ENCODE measurements at places on chromosomes 13 and 19.

DNA sequence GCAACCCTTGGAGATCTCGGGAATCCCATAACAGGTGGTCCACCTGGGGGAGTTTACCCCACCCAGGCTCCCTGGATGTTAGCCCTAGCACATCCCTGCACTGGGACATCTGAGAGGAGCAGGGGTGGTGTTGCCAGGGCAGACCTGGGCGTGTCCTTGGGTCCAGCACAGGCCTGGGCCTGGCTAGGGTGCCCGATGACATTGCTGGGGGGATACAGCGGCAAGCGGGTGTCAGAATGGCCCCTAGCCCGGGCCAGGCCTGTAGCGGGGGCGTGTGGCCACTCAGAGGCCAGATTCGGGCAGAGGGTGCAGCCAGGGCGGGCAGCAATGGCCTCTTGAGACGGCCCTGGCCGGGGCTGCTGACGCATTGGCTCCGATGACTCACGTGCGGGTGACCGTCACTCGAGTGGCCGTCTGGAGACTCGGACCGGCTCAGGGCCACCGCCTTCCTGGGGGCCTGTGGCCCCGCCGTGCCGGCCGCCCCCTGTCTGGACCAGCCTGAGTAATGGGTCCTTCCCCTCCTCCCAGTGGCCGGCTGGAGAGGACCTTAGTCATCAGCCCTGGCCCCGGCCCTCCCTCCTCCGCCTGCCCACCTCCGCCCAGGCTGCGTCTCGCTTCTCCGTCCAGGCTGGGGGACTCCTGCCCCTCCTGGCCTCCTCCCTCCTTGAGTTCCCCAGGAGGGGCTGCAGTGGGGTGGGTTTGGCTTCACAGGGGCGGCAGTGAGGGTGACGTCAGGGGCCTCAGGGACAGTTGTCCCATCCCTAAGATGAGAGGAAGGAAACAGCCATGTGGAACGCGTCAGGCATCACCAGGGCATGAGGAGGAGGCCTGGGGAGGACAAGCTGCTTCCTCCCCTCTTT is 23.2 kb upstream of the CRTC1 start:
- H3K27me3 ChIP-seq: no peaks in the 10 kb centered on the region
- no peaks in the 10 kb centered on the region for H3K4me1 ChIP-seq
- no peak overlapping the region for H3K27ac ChIP-seq
- H3K4me3 ChIP-seq: no peak overlapping the region
- no peak for DNase-seq

- no peaks in the 10 kb centered on the region for H3K4me1 ChIP-seq
- no peak overlapping the region for H3K27ac ChIP-seq
Observed at GRCh38 chr13:108924541-108924940, 295.1 kb downstream of the MYO16 start.

DNA sequence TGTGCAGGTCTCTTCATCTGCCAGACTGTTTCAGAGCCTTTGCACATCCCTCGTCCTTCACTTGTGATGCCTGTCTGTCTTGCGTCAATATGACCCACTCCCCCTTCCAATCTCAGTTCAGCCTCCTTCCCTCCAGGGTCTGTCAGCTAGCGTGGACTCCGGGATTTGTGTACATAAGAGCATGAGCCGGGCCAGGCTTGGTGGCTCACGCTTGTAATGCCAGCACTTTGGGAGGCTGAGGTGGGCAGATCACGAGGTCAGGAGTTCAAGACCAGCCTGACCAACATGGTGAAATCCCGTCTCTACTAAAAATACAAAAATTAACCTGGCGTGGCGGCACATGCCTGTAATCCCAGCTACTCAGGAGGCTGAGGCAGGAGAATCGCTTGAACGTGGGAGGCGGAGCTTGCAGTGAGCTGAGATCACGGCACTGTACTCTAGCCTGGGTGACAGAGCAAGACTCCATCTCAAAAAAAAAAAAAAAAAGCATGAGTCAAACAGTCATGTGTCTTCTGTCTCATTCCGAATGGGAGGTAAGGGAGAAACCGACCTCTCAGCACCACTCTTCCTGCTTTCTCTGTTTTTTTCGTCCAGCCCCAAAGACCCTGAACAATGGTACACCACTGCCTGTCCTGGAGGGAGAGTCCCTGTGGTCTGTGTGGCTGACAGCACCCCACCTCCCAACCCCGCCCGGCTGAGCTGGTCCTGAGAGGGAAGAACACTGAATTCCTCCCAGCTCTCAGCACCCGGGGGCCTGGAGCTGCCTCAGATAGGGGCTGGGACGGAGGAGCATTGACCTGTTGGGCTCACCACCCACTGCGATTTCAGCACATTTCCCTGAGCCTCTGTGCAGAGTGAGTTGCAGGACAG is 2.4 kb upstream of the SIGLEC9 start:
- no peaks in the 10 kb centered on the region for H3K27me3 ChIP-seq
- H3K27ac ChIP-seq: no peak overlapping the region
- H3K36me3 ChIP-seq: no peaks in the 10 kb centered on the region
- H3K4me1 ChIP-seq: no peaks in the 10 kb centered on the region
- no peak overlapping the region for H3K4me3 ChIP-seq

DNA sequence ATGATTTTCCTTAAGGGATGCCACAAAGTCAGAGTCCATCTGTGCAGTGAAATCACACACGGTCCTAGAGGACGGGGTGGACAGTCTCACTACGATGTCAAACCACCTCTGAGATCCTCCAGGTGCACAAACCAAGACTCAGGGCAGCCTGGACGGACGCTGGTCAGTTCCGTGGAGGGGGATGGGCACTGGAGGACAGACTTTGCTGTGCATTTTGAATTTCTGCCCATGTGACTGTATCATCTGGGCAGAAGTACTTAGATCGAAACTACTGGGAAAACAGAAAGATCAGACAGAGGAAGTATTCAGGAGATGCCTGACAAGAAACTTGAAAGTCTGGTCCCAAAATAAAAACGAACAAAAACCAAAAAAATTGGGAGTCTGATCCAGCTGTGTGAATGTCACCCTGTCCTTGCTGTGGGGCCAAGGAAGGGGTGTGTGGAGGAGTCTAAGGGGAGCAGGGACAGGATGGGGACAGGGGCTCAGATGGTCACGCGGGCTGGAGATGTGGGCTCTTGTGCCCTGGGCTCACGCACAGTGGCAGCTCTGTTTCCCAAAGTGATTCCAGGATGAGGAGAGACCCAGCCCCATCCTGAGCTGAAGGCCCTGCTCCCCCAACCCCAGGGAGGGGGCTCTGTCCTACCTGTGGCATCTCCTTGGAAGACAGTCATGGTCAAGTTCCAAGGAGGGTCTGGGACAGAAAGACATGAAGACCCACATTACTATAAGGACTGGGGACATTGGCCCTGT is 1.5 kb downstream of the SIGLEC8 start:
- no peak for DNase-seq
- no peaks in the 10 kb centered on the region for H3K4me1 ChIP-seq
- no peak overlapping the region for H3K27ac ChIP-seq
- H3K27me3 ChIP-seq: no peaks in the 10 kb centered on the region
- H3K4me3 ChIP-seq: no peak overlapping the region
- H3K36me3 ChIP-seq: no peaks in the 10 kb centered on the region

GRCh38 chr13:33134213-33134612 is 118.0 kb downstream of the KL start:
- H3K36me3 ChIP-seq: no peaks in the 10 kb centered on the region
- H3K4me1 ChIP-seq: no peaks in the 10 kb centered on the region
- H3K27ac ChIP-seq: no peak overlapping the region
- no peak overlapping the region for H3K4me3 ChIP-seq
- H3K27me3 ChIP-seq: no peaks in the 10 kb centered on the region

DNA sequence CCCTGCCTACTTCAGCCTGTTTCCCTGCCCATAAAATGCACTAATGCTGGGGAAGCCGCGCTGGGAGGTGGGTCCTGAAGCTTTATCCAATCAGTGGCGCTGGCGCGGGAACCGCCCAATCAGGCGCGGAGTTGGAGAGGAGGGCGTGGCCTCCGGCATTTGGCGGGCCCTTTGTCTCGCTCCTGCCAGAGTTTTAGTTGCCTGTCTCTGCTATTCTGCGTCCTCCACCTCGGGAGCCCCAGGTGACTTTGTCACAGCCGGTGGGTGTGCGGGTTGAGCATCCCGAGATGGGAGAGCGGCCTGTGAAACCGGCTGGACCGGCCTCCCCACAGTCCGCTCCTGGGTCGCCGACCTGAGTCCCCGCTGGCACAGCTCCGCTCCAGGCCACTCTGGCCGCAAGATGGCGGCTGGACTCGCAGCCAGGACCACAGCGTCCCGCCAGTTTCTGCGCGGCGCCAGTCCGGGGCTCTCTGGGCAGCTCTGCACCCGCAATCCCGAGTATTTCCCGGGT is 30.7 kb upstream of the ZNF429 start:
- H3K27me3 ChIP-seq: no peaks in the 10 kb centered on the region
- no peak overlapping the region for H3K4me3 ChIP-seq
- H3K4me1 ChIP-seq: no peaks in the 10 kb centered on the region
- DNase-seq: no peak
- H3K27ac ChIP-seq: no peak overlapping the region

GRCh38 chr19:10812196-10812595 is 23.8 kb downstream of the TMED1 start:
- no peak overlapping the region for H3K27ac ChIP-seq
- no peaks in the 10 kb centered on the region for H3K4me1 ChIP-seq
- H3K27me3 ChIP-seq: no peaks in the 10 kb centered on the region
- DNase-seq: no peak

DNA sequence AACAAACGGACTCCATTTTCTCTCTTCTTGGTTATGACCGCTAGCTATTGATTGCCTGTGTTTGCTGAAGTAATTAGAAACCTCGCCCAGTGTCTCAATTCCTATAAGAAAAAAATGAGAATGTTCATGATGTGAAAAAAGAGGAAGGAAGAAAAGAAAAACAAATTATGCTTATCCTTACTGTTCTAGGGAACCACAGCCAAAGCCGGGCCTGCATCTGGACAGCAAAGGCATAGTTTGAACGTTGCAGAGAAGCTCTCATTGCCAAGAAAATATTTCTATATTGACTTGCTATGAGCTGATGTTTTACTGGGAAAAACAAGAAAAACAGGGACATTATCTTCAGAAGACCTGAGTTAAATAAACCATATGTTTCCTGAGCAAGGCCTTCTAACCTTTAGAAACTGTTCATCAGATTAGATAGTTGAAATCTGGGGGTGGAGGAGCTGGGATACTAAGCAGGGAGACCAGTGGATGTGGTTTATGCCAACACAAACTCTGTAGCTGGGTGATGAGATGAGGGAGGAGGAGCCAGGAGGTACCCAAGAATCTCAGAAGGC is 55.0 kb downstream of the EFNB2 start:
- H3K4me3 ChIP-seq: no peak overlapping the region
- no peaks in the 10 kb centered on the region for H3K4me1 ChIP-seq
- H3K36me3 ChIP-seq: no peaks in the 10 kb centered on the region
- DNase-seq: no peak
- no peaks in the 10 kb centered on the region for H3K27me3 ChIP-seq

- no peak overlapping the region for H3K27ac ChIP-seq
- no peaks in the 10 kb centered on the region for H3K4me1 ChIP-seq
- DNase-seq: no peak
- H3K36me3 ChIP-seq: no peaks in the 10 kb centered on the region
- H3K4me3 ChIP-seq: no peak overlapping the region
- H3K27me3 ChIP-seq: no peaks in the 10 kb centered on the region
Observed at GRCh38 chr19:35381926-35382325, 11.1 kb downstream of the GPR42 start.

DNA sequence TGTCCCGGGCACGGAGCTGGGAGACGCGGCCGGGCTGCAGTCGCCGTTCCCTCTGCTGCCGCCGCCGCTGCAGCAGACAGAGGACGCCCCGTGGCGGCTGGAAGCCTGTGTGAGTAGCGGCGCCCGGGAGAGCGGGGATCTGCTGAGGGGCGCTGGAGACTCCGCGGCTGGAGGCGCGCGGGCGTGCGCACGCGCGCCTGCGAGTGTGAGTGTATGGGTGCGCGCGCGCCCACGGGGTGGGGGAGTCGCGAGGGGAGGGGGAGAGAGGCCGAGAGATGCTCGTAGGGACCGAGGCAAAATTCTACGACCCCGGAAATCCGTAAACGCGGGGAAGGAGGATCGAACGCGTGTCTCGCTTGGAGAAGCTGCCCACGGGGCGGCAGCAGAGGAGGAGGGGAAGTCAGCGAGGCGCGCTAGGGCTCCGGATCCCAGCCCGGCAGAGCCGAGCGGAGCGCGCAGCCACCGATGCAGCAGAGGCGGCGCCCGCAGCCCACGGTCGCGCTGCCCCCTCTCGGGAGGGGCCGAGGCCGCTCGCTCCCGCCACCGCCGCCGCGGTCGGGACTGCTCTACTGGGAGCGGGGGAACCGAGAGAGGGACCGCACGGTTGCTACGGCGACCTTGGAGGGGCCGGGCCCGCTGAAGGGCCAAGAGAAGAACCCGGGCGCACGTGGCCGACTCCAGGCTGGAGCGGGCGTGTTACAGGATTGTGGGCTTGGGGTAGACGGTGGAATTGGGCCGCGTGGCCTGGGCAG is at the start of gene ENOX1:
ENOX1 (minus strand) TSS at position 207 of the 752 bp plus-strand sequence.
- peaks cover 10% of the 10 kb centered on the region for H3K27me3 ChIP-seq
- H3K4me1 ChIP-seq: 0 out of 2 replicates have a peak, but pooled peaks cover 1% of the 10 kb centered on the region
- no peak for DNase-seq
- no peak within 1 kb of the TSS for H3K27ac ChIP-seq

DNA sequence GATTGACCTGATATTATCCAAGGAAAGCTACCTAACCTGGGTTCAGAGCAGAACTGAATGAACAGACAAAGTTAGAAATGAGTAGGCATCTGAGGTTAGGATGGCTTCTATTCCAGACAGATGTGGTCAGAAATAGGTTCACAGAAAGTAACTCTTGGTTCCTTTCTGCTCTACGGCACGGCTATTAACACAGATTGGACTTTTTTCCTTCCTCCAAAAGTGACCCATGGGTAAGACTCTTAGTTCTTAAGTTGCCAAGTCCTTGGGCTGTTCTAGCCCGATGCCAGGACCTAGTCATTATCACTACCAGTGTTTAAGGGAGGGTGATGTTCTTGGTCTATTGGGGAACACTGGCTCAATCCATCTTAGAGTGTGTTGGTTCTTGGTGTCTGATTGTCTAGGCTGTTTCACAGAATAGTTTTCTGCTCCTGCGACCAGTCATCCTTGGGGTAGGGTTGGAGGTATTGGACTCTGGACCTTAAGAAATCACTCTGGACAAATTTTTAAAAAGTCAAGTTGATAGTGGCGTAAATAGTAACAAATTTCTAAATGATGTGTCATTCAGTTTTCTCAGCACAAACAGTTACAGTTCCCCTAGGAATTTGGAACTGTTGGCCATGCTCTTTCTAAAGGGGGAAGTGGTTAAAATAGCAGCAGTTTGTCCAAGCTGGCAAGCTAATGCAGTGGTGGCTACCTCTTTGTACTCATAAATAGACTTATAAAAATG is 60.1 kb upstream of the MYCBP2 start:
- no peaks in the 10 kb centered on the region for H3K27me3 ChIP-seq
- H3K27ac ChIP-seq: no peak overlapping the region
- no peak for DNase-seq

- H3K27me3 ChIP-seq: no peaks in the 10 kb centered on the region
- H3K36me3 ChIP-seq: no peaks in the 10 kb centered on the region
- no peak overlapping the region for H3K27ac ChIP-seq
Observed at GRCh38 chr13:79901336-79901735, 420.4 kb downstream of the NDFIP2 start.
